Stimulated activated CD4-positive, alpha-beta T cell treated with anti-CD3 and anti-CD28 coated beads, Interleukin-1b, Interleukin-23, amount 100 ng/mL, for 1 hour (primary cell): ENCODE measurements at places on chromosomes 3 and 15.

DNA sequence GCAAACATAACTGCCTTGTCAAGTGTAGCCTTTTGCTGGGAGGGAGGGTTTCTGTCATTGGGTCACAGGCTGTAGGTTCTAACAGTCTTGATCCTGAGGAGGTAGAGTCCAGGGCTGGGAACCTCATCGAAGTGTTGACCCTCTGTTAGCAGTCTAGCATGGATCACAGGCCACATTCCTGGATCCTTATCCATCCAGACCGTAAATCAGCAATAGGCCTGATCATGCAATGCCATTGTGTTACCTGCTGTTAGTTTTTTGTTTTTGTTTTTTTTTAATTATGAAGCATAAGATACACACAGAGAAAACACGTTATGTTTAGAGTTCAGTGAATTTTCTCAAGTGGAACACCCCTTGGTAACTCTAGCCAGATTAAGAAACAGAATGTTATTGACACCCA lies 282.0 kb upstream of the TPM1 start:
- no peak for DNase-seq

GRCh38 chr3:95654570-95655362 lies 1159.6 kb upstream of the EPHA6 start:
- DNase-seq, result no peak

GRCh38 chr15:41573396-41573795 lies 14.4 kb downstream of the TYRO3 start:
- no peak for DNase-seq

DNA sequence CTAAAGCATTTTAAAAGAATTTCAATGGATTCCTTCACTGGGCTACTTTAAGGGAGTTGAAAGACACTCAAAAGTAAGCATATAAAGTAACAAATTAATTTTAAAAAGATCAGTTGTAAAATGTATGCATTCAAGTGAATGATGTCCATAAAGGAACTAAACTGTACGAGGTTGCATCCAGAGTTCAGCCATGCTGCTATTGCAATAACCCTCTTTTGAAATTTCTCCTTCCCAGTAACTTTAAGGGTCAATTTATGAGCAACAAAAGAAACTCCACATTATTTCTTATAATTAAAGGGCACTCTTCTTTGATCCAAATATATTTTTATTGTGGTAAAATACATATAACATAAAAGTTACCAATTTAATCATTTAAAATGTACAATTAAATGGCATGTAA lies 22.9 kb downstream of the BTLA start:
- no peak for DNase-seq

DNA sequence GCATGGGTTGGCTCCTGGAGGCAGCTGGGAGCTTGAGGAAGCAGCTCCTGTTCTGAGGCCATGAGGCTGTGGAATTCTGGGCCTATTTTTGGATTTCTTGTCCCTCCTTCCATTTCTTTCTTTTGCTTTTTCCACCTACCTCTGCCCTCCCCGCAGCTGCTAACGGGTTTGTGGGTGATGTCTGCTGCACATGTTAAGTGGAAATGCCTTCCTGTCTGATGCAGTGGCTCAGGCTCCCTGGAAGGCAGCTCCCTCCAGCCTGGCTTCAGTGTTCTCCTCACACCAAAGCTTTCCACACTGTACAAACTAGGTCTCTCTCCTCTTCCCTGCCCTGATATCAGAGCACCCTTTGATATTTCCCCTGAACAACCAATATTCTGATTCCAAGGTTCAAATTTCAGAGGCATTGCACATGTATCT lies 33.8 kb upstream of the ESYT3 start:
- no peak for DNase-seq

- DNase-seq, result no peak
These were observed 10.9 kb downstream of the MYL3 start for GRCh38 chr3:46852334-46852720.

DNA sequence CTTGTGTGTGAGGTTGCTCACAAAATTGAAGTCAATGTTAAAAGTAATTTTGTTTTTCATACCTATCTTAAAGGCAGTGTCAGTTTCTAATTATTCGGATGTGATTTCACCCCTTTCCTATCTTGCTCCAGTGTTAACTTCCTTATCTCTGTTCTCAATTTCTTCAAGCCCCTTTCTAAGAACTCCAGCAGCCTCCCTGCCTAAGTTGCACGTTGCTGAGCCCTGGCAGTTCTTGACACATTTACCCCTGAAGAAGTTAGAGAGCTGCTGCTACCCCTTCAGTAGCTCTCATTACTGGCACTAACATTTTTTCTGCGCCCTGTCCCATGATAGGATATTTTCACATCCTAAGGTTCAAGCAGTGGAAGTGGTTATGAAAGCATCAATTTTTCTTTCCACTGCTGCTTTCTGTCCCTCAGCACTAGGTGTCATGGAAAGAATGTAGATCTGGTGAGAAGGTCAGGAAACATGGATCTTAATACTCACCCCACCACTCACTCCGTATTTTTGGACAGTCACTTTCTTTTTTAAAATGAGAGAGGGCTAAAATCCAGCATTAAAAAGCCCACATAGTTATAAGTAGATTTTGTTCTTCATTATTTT lies 62.9 kb downstream of the OPA1 start:
- no peak for DNase-seq

- no peak for DNase-seq
These were observed 10.3 kb downstream of the CHD2 start for GRCh38 chr15:92910451-92910850.

DNA sequence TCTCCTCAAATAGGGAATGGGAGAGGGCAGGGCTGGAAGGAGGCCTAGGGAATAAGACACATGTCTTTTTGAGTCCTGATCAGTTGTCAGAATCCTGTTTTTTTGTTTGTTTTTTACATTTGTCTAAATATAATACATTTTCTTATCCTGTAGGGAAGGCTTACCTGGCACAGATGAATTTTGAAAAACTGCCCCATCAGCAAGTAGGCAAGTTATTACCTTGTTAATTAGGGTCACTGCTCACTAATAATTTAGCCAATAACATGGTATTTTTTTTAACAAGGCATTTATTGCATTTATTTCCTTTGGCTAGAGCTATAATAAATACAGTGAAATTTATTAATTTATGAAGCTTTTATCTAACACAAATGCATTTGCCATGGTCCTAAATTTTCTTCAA lies 423.2 kb upstream of the ONECUT1 start:
- DNase-seq, result no peak

DNA sequence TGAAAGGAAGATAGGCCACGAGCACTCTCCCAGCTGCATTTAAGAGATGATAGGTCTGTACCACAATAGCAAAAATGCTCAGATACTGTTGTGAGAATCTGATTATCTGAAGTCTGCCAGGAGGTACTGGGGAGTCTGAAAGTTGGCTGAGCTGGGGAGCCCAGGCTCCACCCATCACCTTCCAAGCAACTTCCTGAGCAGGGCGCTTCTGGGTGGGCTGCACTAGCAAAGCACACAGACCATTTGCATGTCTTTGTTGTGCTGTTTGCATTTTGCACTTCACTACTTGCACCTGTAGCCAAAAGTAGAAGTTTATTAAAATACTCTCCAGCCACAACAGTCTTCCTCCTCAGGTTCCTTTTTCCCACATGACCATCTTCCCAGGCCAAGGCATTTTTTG lies 133.2 kb downstream of the ALDH1A2 start:
- no peak for DNase-seq

DNA sequence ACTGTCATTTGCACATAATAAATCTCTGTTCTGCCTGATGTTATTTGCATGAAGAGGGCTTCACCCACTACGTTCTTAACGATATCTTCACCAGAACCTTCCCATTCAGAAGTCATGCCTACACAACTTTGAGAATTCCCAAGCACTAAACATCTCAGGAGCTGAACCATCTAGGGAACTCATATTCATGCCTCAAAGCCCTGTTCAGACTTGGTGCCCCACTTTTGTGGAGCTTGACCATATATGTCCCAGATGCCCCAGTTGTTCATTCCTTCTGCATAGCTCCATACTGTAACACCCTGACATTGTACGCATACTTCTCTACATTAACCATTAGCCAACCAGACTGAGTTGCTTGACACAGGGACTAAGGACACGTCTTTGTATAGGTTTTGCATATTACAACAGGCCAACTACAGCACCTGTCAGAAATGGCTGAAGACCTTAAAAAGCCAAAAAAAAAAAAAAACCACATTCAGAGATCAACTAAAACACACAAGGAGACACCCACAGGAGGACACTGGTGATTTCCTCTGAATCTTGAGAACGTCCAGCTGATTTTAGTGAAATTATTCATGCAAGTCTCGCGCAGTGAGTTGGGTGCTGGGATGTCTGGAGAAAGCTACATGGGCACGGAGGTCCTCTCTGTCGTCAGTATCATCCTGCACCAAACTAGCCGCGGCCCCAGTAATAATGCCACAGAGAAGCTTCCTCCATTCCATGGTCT lies 141.4 kb downstream of the FOXP1 start:
- DNase-seq, result no peak

- no peak for DNase-seq
These were observed 46.9 kb downstream of the CHRD start for GRCh38 chr3:184426691-184427141.

DNA sequence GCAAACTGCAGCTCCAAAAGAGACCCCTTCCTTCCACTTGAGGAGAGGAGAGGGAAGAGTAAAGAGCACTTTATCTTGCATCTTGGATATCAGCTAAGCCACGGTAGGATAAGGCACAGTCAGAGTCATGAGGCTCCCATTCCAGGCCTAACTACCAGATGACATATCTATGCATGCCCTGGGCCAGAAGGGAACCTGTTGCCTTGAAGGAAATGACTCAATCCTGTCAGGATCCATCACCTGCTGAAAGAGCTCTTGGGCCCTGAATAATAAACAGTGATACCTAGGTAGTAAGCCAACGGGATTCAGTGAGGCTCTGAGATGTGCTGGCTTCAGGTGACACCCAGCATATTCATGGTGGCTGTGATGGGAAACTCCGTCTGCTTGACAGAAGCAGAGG lies 118.5 kb upstream of the EPHA3 start:
- DNase-seq, result no peak

DNA sequence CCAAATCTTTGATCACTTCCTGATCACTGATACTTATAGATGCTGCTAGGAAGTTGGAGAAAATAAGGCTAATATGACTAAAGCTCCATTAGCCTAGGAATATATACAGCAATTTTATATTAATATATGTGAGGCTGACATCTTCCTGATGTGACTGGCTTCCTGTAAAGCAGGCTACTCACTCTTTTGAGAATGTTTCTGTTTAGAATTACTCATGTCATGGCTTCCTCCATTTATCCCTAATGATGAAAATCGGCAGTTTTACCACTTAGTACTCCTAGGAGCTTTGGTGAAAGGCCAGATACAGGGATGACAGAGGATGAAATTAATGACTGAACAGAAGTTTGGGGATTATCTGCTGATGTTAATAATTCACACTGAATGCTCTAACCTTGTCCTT lies 3.9 kb upstream of the MAP1A start:
- DNase-seq, result no peak

- DNase-seq, result no peak
These were observed 422.1 kb upstream of the TGFBR2 start for GRCh38 chr3:30184091-30184810.

GRCh38 chr3:189995129-189995528 lies 125.6 kb downstream of the P3H2 start:
- no peak for DNase-seq

GRCh38 chr3:73718326-73719110 lies 93.8 kb upstream of the PDZRN3 start:
- no peak for DNase-seq

DNA sequence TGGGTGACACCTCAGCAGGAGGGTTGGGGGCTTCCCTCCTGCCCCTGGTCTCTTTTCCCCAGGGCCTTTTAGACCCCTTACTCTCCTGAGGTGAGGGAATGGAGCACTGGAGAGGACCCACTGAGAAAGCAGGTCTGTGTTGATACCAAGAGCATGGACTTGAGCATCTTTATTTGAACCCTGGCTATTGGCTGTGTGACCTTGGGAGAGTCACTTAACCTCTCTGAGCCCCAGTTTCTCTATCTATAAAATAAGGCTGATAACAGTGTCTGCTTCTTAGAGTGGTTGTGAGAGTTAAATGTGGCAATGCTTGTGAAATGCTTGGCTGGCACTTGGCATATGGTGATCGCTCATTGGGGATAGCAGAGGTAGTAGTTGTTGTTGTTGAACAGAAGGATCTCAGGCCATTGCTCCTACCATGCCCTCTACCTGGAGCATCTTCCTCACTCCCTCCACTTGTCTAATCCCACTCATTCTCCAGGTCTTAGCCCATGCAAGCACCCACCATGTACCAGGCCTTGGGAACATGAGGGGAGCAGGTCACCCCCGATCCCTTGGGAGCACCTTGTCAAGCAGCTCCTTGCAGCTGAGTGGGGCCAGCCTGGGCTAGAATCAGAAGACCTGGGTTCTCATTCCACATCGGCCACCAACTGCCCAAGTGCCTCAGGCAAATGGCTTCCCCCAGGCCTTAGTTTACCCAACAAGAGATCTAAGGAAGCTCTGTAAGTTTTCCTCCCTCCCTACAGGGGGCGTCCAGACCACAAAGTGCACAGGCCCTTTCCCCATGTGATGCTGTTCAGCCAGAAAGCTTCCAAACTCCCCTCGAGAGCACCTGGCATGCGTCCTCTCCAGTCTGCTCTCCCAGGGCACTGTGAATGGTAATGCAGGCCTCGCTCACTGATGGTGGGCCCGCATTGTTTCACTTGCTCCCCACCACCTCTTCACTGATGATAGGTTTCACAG lies 96.7 kb downstream of the LSM3 start:
- no peak for DNase-seq

DNA sequence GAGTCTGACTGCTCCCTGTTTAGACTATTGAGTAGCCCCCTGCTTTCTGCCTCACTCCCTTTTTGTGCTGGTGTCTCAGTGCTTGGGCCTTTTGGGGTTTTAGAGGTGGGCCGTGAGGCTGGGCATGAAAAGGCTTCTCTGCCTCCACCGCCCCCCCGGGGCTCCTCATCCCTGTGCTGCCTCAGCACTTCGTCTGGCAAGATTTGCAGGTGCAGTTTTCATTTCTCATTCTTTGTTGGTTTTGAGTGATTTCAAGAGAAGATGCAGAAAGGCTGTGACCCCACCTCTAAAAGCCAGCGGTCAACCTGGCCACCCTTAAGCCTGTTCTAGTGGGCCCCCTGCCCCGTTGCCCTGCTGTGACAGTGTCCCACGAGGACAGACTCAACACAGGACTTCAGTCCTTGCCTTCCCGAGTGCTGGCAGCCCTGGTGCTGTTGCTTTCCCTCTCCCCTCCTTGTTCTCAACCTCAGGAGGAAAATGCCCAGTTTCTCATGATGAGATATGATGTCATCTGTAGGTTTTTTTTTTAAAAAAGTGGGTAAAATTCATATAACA lies 38.0 kb downstream of the APBA2 start:
- no peak for DNase-seq

DNA sequence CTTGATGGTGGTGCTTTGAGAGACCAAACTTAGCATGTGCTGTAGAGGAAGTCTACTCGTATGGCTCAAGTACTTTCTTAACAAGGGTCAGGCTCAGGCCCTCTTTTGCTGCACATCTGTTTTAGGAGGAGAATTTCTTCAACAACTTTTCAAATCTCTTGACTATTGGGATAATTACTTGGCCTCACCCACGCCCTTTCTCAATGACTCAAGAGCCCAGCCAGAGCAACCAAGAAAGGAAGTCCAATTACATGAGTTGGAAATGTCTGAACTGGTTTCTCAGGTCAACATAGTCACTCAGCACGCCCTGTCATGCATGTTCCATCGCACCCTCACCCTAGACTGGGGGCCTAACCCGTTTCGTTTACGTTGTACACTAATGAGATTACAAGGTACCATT lies 44.8 kb upstream of the UMPS start:
- no peak for DNase-seq
